ENCODE measurements at places on chromosomes 6 and 20.

GRCh38 chr6:125738276-125738675, 11.2 kb upstream of the HEY2 start:
- no peak for DNase-seq

DNA sequence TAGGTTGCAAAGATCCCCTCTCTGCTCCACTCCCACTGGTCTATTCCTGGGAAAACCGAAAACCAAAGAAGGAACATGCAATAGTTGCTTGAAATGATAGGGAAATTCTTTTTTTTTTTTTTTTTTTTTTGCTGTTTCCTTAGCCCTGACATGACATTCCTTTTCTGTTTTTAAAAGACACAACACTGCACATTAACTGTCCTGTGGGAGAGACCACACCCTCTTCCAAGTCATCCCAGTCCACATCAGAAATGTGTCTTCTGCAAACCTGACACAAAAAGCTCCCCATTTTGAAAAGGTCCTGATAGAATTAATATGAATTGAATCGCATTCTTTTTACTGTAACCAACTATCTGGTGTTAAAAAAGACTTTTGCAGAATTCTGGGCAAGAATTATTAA, 43.4 kb upstream of the RIPOR2 start:
- no peak for DNase-seq

DNA sequence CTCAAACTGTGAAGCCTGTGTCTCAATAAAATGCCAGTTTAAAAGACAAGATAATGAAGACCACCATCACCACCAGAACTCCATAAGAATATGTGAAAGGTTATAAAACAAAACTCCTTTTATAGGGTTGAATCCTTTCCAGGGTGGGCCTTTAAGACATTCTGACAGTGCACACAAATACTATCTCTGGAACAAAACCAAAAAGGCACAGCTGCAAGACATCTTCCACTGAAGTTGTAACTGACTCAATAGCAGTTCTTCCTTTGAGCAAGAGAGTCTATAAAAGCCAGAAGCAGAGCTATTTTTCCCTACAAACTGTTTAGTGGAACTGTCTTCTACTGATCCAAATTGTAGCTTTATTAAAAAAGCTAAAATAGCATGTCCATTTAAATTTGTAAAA, 81.6 kb downstream of the EPB41L2 start:
- no peak for DNase-seq

GRCh38 chr6:106556368-106556960, 72.8 kb downstream of the RTN4IP1 start:
- DNase-seq: no peak

DNA sequence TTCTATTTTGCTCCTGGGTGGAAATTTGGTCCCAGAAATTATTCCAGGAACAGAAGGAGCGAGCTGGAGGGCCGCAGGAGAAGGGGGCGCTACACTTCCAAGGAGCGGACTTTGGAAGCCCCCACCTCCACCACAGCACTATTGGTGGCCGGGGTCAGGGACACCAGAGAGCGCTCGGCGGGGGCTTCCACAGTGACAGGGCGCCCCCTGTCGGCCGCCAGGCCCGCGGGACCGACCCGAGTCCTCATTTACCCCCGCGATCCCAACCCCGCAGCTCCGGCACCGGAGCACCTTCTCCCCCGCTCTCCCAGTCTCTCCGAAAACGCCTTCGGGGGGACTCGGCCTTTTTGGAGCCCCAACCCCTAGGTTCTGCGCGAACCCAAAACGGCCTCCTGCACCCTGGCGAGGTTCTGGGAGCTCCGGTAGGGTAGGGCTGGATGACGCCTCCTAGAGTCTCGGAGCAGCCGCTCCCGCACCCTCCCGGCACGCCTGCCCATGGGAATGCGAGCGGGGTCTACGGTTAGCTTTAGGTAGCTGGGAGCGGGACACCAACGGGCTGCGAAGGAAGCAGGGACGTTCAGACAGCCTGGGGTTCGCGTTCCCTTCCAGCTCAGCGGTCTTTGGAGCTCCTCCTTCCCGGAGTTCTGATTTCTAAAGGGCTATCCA, 2.4 kb upstream of the FOXA2 start:
- DNase-seq: no peak

- DNase-seq: no peak
Measured at GRCh38 chr6:21827425-21828202, 234.1 kb downstream of the SOX4 start.

GRCh38 chr20:58471193-58472164, 43.7 kb downstream of the APCDD1L start:
- no peak for DNase-seq

DNA sequence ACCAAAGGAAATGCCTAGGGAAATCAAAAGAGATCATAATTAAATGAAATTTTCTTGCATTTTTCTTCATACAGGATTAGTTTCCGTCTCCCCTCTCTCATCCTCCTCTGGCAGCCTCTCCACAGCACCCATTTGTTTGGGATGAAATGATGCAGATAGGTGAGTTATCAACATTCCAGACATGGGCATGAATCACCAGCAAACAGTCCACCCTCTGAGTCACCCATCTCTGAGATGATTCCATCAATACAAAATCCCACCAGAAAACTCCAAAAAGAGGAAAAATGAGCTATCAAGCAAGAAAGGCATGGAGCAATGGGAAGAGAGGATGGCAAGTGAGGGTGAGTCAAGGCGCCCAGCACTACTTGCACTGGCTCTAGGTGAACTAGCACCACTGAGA, 11.4 kb downstream of the MC3R start:
- no peak for DNase-seq

DNA sequence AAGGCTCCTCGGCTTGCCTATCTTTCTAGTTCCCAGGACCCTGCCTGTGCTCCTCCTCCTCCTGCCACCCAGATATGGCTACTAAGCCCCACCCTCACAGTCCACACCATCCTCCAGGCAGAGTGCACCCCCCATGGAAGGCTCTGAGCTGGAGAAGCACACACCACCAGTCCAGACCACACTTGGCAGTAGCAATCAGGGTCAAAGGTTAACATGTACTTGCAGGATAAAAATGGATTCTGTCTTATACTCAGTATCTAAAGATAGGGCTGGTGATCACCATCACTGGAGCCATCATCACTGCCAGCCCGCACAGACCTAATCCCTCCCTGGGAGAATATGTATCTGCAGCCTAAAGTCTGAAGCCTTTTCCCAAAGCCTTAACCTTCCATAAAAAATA, 83.4 kb downstream of the PRKN start:
- no peak for DNase-seq

DNA sequence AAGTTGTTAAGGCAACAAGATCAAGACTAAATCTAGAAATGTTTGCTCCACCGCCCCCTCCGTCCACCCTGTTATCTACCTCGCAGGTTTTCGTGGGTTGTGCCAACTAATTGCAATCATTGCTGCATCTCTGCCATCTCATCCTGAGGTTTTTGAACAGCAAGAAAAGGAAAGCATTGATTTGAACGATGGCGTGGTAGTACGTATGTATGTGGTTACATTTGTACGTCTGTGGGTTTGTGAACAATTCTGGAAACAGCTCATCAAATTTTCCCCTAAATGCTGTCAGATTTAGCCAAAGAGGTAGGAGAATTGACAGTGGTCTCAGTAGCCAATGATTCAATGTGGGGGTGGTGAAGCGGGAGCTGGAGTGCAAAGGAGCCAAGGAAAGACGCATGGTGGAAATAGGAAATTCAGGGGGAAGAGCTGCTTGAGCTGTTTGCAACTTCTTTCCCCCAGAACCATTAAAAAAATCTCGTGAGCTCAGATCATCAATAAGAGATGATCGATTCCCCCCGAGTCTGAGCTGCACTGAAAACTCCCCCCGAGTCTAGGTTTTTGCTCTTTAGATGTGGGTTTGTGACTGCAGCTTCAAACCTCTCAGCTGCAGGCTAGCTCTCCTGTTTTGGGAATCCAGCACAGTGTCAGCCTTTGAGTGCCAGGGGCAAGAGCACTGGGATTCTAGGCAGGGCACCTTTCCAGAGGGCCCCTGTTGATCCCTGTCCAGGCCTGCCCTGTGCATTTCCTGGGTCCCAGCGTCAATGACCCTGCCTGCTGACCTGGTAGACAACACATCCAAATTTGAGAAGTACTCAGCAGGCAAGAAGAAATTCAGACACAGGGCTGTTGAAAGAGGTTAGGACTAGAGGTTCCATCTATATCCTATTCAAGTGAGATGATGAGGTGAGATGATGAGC, 72.6 kb upstream of the LY86 start:
- DNase-seq: no peak

- DNase-seq: no peak
Measured at GRCh38 chr6:44034391-44034861, 92.8 kb downstream of the MRPL14 start.

GRCh38 chr6:29994826-29995225, 52.5 kb downstream of the HLA-A start:
- no peak for DNase-seq

DNA sequence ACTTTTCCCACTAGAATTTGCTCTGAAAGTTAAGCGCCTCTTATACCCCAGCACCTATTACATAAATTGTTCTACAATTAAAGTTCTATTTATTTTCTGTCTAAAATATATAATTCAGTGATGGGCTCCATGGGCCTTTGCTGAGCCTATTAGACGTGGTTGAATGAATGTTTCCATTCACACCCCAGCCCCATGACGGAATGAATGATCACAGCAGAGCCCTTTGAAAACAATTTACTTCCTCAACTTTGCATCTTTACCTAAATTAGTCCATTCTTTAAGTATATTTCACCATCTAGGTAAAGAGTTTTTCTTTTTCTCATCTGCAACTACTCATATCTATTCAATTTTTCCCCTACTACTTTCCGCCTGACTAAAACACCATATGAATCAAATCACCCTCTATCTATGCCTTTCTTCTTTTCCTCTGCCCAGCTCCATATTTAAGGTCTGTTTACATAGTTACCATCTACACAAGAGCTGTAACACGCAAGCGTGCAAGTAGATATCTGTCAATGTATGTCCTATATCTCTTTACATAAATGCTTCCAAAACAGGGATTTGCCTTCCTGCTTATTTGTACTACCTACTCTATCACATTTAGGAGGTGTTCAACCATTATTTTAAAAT, 69.7 kb downstream of the ECT2L start:
- DNase-seq: no peak

GRCh38 chr20:13694420-13695150, 55.9 kb upstream of the TASP1 start:
- DNase-seq: no peak

DNA sequence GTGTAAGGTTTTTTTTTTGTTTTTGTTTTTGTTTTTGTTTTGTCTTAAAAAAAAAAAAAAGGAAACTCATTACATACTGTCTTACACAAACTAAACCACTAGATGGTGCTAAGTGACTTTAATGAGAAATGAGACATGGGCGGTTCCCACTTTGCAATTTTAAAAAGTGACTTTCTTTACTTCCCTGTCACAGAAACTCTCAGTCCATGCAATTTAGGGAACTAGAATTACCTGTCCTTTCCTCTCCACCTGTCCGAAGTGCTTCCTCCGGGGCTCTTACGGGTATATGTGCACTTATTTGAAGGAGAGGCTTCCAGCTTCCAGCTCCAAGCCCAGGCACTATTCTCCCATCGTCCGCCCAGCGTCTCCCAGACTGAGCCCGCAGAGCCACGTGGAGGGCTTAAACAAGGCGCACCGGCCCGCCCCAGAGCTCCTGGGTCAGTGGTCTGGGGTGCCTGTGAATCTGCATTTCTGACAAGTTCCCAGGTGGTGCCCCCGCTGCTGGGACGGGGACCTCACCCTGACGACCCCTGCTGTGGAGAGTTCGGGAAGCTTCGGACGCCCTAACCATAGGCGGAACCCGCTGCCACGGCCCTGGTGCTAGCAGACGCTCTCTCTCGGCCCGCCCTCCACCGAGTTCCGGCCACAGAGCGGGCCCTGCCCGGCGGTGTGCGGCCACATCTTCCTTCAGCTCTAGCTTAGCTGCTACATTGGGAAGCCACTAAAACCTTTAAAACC, 26.1 kb downstream of the BFSP1 start:
- DNase-seq: no peak

- no peak for DNase-seq
Measured at GRCh38 chr6:84547341-84547801, 217.0 kb downstream of the TBX18 start.

DNA sequence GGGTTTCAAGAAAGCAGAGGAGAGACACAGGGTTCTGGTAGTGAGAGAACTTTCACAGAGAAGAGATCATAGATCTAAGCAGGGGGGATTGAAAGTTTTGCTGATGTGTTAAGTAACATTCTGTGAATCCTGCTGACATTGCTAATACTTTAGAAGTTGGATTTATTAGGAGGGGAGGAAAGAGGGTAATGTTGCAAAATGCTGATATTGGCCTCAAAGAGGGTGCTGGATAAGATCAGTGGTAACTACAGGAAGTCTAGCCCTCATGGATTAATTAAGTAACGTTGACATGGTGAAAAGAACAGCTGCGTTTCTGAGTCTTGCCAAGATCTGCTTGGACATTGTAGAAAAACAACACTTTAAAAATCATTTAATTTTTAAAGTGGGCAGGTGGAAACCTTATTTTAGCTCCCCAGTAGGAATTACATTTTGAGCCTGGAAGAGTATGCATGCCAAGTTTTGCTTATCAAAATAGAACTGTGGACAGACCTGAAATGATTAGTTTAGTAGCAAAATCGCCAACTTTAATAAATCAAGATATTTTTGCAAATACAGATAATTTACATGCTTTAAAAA, 606.0 kb upstream of the HTR1E start:
- no peak for DNase-seq

DNA sequence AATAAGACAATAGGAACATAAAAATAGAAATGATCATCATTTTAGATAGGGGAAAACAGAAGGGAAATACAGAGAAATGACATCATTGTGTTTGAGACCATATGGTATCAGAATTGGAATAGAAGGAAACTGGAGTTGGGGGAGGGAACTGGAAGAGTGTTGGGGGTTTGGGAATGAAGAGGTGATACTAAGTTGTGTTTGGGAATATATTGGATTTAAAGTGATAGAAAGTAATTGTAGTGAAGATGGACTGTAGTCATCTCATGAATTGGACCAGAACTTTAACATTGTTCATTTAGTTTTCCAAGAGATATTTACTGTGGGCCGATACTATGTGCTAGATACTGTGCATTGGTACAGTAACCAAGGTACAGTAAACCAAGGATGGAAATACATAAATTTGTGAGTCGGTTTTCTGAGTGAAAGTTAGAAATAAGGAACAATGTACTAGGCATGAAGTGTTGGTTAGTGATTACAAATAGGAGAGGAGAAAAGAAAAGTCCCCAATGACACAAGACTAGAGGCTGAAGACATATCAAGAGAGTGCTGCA, 32.3 kb downstream of the KCNQ5 start:
- no peak for DNase-seq
